ENCODE measurements at places on chromosomes 1 and 21. TPM values are rescaled to one million over a fixed set of nuclear protein-coding genes. Genes with fewer than 3 reads are reported as not detected.

Gene CLCNKA
- not detected for total RNA-seq

Gene UMODL1
- total RNA-seq, result not detected

Gene HEYL
- total RNA-seq, result 0.98 TPM

Gene HDAC1
- total RNA-seq, result 18.7 TPM

Gene LMX1A
- total RNA-seq, result not detected

Gene AMY1A
- total RNA-seq, result not detected

Gene CR1L
- not detected for total RNA-seq

Gene SMAP2
- 27.3 TPM for total RNA-seq

Gene RNU1-1
- 73,230 TPM for total RNA-seq

Gene BCAR3
- total RNA-seq, result 4.2 TPM

Gene RBM11
- total RNA-seq, result 5.9 TPM

Gene TPTE
- total RNA-seq, result not detected

Gene MYOG
- not detected for total RNA-seq

Gene S100B
- total RNA-seq, result 10.1 TPM

Gene CFAP74
- 0.25 TPM for total RNA-seq

Gene GUCA2B
- not detected for total RNA-seq

Gene CZIB
- total RNA-seq, result 28.5 TPM

Gene ZMYND12
- 0.25 TPM for total RNA-seq

Gene GBP6
- total RNA-seq, result 0.25 TPM

Gene FCRL4
- not detected for total RNA-seq

Gene HES3
- total RNA-seq, result not detected

Gene TMEM240
- 15.2 TPM for total RNA-seq

Gene LAMC1
- 30.7 TPM for total RNA-seq
